ENCODE measurements at places on chromosomes 5 and 9.
A peak's percentile ranks its signal among the peaks of the same experiment; 100 is the strongest.

DNA sequence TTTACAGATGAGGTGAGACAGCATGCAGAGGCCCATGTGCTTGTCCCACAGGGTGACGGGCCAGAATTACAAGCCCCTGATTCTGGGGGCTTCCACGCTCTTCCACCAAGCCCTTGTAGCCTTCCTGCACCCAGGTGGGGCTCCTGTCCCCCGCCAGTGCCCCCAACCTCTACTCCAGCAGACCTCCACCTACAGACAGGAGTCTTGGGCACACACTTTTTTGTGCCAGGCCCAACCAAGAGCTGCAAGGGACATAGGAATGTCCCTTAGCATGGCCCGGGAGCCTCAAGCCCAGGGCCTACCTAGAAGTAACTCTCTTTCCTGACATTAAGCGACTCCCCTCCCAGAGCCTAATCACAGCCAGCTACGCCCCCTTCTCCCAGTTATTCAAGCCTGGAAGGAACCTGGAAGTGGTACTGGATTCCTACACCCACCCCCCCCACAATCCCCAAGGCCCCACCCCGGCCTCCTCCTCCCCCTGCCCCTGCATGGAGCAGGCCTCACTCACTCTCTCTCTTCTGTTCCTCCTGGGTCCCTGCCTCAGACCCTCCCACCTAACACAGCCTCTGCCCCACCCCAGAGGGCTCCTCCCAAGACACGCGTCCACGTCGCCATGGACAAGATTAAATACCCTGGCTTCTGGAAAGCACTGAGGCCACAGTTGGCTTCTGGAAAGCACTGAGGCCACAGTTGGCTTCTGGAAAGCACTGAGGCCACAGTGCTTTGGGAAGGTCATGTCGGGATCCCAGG is 30.5 kb downstream of the ADAMTS2 start:
- DNase-seq: no peak

DNA sequence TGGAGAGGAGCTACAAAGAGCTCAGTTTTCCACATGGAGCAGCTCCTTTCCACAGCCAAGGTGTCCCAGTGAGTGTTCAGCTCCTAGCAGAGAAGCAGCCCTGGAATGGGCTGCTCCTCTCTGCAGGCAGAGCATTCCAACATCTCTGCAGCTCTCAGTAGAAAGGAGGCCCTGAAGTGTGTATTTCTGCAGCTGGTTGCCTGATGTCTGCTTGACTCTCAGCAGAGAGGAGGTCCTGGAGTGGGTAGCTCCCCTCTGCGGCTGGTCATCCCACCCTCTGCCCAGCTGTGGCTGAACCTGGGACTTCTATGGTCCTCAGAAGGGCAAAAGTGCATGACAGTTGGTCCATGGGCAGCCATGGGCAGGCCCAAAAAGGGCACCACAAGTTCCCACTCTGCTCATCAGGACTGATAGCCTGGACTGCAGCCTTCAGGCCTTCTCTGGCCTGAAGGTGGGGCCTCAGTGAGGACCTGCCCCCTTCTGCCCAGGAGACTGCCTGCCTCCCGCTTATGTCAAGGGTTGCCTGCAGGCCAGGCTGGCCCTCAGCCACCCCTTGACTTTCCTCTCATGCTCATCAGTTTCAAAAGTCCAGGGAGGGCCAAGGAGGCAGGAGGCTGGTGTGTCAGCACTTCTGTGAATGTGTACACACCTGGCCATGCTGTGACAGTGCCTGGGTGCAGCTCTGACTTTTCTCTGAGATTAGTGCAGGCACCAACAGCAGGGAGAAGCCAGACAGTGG is 605.9 kb upstream of the FAM174A start:
- no peak for DNase-seq

DNA sequence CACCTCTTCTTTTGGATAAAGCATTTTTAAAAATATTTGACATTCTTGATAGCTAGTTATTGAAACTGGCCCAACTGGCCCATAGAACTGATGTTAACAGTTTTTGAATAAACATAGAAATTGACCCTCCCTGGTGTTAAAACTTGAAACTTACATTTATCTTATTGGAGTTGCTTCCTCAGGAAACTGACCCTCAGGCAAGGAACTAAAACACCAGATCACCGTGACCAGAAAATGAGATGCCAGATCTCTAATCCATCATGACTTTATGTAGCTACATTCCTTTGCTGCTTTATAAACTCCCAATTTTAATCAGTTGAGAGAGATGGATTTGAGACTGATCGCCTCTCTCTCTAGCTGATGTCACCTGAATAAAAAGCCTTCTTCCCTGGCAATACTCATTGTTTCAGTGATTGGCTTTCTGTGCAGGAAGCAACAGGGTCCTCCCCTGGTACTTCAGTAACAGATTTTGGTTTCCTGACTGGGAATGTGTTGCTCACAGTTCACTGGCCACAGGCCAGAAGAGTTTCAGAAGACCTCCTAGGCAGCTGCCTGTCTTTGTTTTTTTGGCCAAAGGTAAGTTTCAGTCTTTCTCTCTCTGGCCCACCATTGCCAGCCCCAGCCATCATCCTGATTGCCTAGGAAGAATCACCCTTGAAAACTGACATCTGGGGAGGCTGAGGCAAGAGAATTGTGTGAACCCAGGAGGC is 212.4 kb downstream of the DTWD2 start:
- DNase-seq: no peak

- DNase-seq: no peak
Measured at GRCh38 chr5:148910686-148911361, 84.4 kb downstream of the ADRB2 start.

DNA sequence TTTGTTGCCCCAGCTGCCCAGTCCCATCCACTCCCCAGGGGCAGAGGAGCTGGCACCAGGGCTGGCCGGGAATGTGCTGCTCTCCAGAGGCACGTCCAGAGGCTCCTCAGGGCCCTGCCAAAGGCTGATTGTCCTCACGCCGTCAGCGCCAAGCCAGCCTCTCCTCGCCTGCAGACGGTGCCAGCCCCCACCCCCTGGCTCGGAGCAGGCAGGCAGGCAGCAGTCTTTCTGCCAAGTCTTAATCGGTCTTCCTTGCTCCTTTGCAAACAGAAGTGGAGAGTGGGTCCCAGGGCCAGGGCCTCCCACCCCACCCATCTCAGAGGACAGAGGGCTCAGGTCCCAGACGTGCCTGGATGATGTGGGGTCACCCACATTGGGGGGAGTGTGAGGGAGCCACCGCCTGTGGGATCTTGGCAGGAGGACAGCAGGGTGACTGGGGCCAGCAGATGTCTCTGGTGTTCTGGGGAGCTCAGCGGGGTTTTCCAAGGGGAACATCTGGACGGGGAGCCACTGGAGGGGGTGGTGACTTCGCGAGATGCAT is 36.3 kb downstream of the FAM163B start:
- no peak for DNase-seq

DNA sequence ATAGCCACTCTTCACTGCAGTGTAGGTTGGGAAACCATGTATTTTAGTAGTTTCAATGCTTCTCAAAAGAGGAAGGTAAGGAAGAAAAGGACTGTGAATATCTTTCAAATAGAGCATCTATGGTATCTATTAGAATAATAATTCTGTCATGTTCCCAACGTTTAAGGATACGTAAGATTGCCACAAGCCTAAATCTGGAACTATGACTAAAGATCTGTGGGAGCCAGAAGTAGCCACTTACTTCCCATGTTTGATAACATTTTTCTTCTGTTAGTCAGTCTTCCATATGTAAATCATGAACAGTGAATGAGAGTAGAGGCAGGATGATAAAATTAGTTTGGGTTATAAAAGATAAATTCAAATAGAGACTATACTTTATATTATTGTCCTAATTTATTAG is 16.3 kb upstream of the MROH2B start:
- no peak for DNase-seq

- no peak for DNase-seq
Measured at GRCh38 chr5:180352116-180353047, 754 bp downstream of the GFPT2 start.

GRCh38 chr5:61280205-61280604 is 51.9 kb upstream of the ZSWIM6 start:
- DNase-seq: peak; percentile 7

Data from hematopoietic multipotent progenitor cell treated with erythropoietin and hydrocortisone succinate and interleukin-3 and kit ligand, for 15 days (in vitro differentiated cells).